ENCODE measurements at places on chromosomes 11 and 22. TPM values are rescaled to one million over a fixed set of nuclear protein-coding genes. Genes with fewer than 3 reads are reported as not detected.

DNA sequence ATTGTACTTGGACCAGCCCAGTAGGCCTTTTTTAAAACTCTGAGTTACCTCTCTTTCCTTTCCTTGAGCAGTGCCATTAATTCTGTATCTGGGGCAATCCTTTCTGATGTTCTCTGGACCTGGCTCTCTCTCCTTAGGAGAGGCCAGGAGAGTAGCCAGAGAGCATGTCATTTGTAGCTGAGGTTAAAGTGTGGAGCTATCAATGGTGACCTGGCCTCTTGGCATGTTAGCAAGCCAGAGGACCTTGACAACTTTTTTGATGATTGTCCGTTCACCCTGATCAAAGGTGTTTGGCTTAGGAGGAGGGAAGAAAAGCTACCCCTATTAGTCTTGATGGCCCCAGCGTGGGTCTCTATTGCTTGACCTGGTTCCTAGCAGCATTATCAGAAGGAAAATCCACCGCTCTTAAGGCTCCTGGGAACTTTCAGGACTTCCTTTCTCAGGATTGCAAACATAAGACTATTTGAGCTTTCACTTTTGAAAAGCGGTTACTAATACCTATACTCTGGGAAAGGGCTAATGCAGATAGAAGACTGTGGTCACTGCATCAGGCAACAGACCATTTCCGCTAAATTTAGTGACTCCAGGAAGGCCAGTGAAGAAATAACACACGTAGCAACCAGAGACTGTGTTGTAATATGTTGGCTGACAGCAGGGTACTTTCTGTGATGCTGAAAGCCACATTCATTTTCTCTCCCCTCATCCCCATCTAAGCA lies 18.2 kb downstream of the LIMK2 start:
- H3K27ac ChIP-seq = peak overlapping the region; percentile 95
- peak overlapping the region; percentile 79 for H3K4me3 ChIP-seq
- DNase-seq = no peak
- peaks cover 41% of the 10 kb centered on the region for H3K4me1 ChIP-seq
- no peaks in the 10 kb centered on the region for H3K27me3 ChIP-seq
- peaks cover 15% of the 10 kb centered on the region for H3K36me3 ChIP-seq

- peak; percentile 27 for DNase-seq
- no peaks in the 10 kb centered on the region for H3K36me3 ChIP-seq
- H3K27ac ChIP-seq = no peak overlapping the region
- no peaks in the 10 kb centered on the region for H3K27me3 ChIP-seq
Observed at GRCh38 chr11:66331542-66332370, 4.5 kb downstream of the RIN1 start.

DNA sequence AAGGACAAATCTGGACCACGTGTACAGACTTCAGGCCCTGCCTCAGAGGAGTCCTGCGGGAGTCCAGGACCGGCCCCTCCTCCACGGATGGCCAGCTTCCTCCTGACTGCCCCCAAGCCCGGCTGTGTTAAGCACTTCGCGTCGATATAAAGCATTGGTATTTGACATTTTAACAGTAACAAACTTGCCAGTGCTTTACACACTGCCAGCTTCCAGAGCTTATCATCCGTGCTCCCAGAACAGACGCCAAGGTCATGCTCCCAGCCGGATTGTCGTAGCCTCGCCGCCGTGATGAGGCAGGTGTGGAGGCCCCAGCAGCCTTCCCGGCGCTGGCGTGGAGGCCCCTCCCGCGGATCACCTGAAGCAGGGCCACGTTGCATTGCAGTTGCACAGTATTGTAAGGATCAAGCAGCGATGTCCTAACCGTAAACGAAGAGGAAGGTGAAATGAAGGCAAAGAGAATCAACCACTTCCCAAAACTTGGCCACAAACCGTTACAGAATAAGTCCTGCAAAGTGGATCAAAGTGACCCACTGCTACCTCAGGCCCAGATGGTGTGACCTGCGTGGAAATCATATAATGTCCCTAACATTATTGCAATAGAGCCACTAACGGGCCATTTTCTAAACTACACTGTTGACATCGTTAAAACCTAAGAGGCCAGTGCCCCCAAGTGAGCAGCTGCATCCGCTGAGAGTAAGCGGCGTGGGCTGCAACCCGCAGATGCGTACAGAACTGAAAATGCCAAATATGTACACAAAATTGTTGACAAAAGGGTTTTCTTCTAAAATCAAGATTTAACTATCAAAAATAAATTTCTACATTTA lies 51.6 kb downstream of the CERK start:
- no peaks in the 10 kb centered on the region for H3K27me3 ChIP-seq
- H3K4me1 ChIP-seq = peaks cover 9% of the 10 kb centered on the region
- no peak overlapping the region for H3K4me3 ChIP-seq
- peak overlapping the region; percentile 45 for H3K27ac ChIP-seq
- no peak for DNase-seq

DNA sequence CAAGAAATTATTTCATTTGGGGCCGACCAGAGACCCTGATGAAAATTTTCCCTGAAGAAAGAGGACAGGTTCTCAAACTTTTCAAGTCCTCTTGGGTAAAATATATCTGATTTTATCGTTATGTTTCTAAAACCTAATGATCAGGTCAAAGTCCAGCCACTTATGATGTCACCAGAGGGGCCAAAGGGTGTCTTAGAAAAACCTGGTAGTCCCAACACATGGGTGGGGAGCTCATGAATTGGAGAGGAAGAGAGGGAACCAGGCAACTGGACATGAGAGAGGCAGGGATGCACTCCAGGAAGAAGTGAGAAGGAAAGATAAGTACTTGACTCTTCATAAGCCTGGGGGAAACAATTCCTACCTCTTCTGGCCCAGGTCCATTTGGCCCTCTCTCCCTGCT lies 9.2 kb downstream of the SLC5A1 start:
- no peaks in the 10 kb centered on the region for H3K36me3 ChIP-seq
- no peak for DNase-seq
- H3K4me3 ChIP-seq = no peak overlapping the region
- H3K4me1 ChIP-seq = peaks cover 9% of the 10 kb centered on the region
- no peak overlapping the region for H3K27ac ChIP-seq
- H3K27me3 ChIP-seq = peaks cover 49% of the 10 kb centered on the region

GRCh38 chr22:27510024-27510423 lies 291.5 kb downstream of the MN1 start:
- no peaks in the 10 kb centered on the region for H3K36me3 ChIP-seq
- H3K27ac ChIP-seq = no peak overlapping the region
- H3K4me1 ChIP-seq = no peaks in the 10 kb centered on the region
- H3K27me3 ChIP-seq = peaks cover 1% of the 10 kb centered on the region
- H3K4me3 ChIP-seq = no peak overlapping the region

- no peak overlapping the region for H3K4me3 ChIP-seq
- no peaks in the 10 kb centered on the region for H3K4me1 ChIP-seq
- H3K27ac ChIP-seq = no peak overlapping the region
- no peak for DNase-seq
- peaks cover under 1% of the 10 kb centered on the region for H3K27me3 ChIP-seq
- no peaks in the 10 kb centered on the region for H3K36me3 ChIP-seq
Observed at GRCh38 chr11:63337070-63337469, 32.5 kb upstream of the SLC22A9 start.

DNA sequence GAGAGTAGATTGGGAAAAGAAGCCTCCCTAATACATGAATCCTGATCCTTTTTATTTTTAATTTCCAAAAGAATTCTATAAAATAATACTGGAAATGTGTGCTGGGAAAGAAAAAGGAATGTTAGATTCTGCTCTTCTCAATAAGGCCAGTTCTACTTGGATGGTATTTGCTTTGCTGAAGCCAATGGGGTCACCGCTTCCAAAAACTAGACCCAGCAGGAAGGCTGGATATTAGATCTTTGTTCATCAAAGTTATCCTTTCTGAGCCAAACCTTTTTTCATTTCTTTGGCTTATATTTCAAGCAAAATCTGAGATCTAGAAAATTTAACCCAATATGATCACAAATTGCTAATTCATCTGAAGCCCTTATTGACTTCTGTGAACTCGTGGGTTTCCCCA lies 41.4 kb downstream of the SCUBE2 start:
- no peak for DNase-seq
- H3K27ac ChIP-seq = no peak overlapping the region
- H3K4me3 ChIP-seq = no peak overlapping the region
- H3K27me3 ChIP-seq = no peaks in the 10 kb centered on the region
- H3K36me3 ChIP-seq = no peaks in the 10 kb centered on the region

DNA sequence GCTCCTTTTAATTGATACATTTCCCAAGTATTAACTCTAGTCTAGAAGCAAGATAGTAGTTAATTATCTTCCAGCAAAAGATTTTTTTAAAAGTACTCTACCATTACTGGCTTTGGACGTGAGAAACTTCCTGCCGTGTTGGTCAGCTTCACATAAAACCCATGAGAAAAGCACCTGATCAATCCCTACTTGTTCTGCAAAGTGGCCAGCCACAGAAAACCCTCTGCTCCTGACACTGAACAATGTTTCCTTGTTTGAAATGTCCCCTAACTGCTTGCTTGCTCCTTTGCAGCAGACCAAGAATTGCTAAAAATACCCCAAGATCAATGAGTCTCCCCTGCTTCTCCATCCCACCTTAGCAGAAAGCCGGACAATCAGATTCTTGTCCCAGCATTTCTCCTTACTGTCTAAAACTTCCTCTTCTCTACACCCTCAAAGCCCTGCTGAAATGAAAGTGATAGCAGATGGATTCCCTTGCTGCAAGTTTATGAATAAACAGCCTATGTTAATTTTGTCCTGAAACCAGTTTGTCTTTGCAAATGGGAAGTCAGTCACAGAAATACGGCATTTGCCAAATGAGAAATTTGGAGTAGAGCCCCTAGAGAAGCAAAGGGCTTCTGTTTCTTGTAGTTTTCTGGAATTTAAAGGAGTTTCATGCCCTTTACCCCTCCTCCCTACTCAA lies 207.1 kb upstream of the ARHGAP20 start:
- H3K36me3 ChIP-seq = no peaks in the 10 kb centered on the region
- peaks cover 7% of the 10 kb centered on the region for H3K4me1 ChIP-seq
- H3K27me3 ChIP-seq = peaks cover 3% of the 10 kb centered on the region
- DNase-seq = no peak

GRCh38 chr11:64503186-64503753 lies 87.8 kb upstream of the SLC22A12 start:
- H3K27me3 ChIP-seq = peaks cover 10% of the 10 kb centered on the region
- H3K4me1 ChIP-seq = peaks cover 4% of the 10 kb centered on the region
- no peak for DNase-seq
- H3K36me3 ChIP-seq = no peaks in the 10 kb centered on the region
- H3K4me3 ChIP-seq = no peak overlapping the region

- no peaks in the 10 kb centered on the region for H3K4me1 ChIP-seq
- no peaks in the 10 kb centered on the region for H3K36me3 ChIP-seq
- DNase-seq = no peak
- H3K4me3 ChIP-seq = no peak overlapping the region
- H3K27me3 ChIP-seq = no peaks in the 10 kb centered on the region
Observed at GRCh38 chr11:27120211-27120610, 79.6 kb downstream of the BBOX1 start.

DNA sequence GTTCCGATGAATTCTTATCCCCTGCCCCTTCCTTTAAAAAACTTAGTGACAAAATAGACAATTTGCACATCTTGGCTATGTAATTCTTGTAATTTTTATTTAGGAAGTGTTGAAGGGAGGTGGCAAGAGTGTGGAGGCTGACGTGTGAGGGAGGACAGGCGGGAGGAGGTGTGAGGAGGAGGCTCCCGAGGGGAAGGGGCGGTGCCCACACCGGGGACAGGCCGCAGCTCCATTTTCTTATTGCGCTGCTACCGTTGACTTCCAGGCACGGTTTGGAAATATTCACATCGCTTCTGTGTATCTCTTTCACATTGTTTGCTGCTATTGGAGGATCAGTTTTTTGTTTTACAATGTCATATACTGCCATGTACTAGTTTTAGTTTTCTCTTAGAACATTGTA lies 12.0 kb downstream of the CCND1 start:
- peaks cover 2% of the 10 kb centered on the region for H3K4me1 ChIP-seq
- no peak overlapping the region for H3K4me3 ChIP-seq
- no peaks in the 10 kb centered on the region for H3K36me3 ChIP-seq
- no peak for DNase-seq

GRCh38 chr22:41801147-41801819 lies 804 bp downstream of the CCDC134 start:
- no peak for DNase-seq
- peak overlapping the region; percentile 97 for H3K27ac ChIP-seq

DNA sequence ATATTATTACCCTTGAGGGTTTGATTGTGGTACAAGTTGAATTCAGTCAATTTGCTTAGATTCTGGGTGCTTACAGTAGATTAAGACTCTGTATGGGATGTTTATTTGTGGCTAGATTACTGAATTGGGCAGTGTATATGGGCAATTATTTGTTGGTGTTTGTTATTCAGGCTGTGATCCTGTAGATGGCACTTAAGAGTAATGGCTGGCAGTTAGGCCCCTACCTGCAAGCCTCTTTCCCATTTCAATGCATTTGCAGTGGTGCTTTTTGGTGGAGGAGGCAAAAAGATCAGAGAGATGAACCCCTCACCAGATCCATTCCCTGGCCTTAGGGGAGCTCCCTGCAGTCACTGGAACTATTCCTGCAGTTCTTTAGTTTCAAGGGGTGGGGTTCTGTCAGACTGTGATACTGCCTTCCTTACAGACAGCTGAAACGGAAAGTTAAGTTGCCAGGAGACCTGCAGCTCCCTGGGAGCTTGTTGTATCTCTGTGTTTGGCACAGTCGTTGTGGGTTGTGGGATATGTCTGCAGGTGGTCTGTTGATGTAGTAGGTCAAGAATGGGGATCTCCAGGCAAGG lies 199.5 kb downstream of the AASDHPPT start:
- H3K27ac ChIP-seq = no peak overlapping the region
- no peaks in the 10 kb centered on the region for H3K27me3 ChIP-seq
- H3K4me3 ChIP-seq = no peak overlapping the region
- no peak for DNase-seq
- no peaks in the 10 kb centered on the region for H3K36me3 ChIP-seq

- no peak for DNase-seq
- peaks cover 86% of the 10 kb centered on the region for H3K4me1 ChIP-seq
- no peaks in the 10 kb centered on the region for H3K27me3 ChIP-seq
- peaks cover 58% of the 10 kb centered on the region for H3K36me3 ChIP-seq
- H3K4me3 ChIP-seq = peak overlapping the region; percentile 73
- H3K27ac ChIP-seq = peak overlapping the region; percentile 99
Observed at GRCh38 chr22:37302674-37303555, 20.6 kb downstream of the CYTH4 start.

GRCh38 chr22:19066531-19067271 lies 55.5 kb downstream of the DGCR2 start:
- no peak for DNase-seq
- no peak overlapping the region for H3K4me3 ChIP-seq
- peaks cover 31% of the 10 kb centered on the region for H3K36me3 ChIP-seq
- no peaks in the 10 kb centered on the region for H3K27me3 ChIP-seq
- no peak overlapping the region for H3K27ac ChIP-seq

The FIBIN gene
- total RNA-seq = not detected

The OR51E2 gene
- not detected for total RNA-seq

The VSIG10L2 gene
- total RNA-seq = not detected

The RCOR2 gene
- total RNA-seq = 0.58 TPM

The TFIP11 gene
- 67.9 TPM for total RNA-seq

The PKNOX2 gene
- total RNA-seq = not detected

The SCGB2A2 gene
- total RNA-seq = not detected

The RAB38 gene
- 1.4 TPM for total RNA-seq

The RANGAP1 gene
- total RNA-seq = 93.6 TPM

The APOA4 gene
- total RNA-seq = not detected
